ENCODE measurements at places on chromosomes 2 and 18.

GRCh38 chr2:215270118-215270451, 41.8 kb upstream of the ATIC start:
- no peak for DNase-seq

DNA sequence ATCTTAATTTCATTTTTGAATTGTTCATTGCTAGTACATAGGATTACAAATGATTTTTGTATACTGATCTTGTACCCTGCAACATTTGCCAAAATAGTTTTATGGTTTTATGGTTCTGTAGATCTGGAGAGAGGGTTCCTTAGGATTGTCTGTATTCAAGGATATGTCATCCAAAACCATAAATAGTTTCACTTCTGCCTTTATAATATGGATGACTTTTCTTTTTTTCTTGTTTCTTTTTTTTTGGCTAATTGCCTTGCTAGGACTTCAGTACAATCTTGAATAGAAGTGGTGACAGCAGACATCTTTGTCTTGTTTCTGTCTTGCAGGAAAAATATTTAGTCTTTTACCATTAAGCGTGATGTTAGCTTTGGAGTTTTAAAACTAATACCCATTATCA, 383.9 kb upstream of the HS6ST1 start:
- DNase-seq = no peak

- no peak for DNase-seq
These were observed 3.9 kb downstream of the INPP4A start for GRCh38 chr2:98448441-98449145.

DNA sequence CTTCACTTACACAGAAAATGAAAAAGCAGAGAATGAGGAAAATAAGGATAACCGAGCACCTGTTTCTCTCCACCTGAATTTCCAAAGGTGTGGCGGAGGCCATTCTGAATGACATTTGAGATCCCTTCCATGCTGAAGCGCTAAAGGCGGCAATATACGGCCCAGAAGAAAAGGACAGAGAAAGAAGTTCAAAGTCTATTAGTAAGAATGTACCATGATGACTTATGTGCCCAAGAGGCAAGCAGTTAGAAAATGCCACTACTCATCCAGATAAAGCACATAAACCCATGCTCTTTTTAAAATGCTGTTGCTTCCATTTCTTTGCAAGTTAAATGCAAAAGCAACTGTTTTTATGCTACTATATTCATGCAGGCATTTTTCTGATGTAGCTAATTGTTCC, 37.2 kb downstream of the FEZ2 start:
- no peak for DNase-seq

- DNase-seq = no peak
These were observed 303.1 kb downstream of the TGIF1 start for GRCh38 chr18:3753106-3753505.

DNA sequence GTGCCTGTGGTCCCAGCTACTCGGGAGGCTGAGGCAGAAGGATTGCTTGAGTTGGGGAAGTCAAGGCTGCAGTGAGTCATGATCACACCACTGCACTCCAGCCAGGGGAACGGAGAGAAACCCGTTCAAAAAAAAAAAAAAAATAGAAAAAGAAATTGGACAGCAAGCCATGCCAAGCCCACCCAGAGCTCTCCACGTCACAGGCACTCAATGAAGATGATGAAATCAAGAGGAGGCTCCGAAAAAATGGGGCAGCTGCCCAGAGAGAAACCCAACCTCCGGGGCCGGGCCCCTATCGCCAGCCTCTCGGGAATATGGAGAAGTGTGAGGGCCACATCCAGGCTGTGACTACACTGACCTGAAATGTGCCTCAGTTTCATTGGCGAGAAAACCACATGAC, 40.0 kb downstream of the BIN1 start:
- DNase-seq = no peak

- no peak for DNase-seq
These were observed 34.1 kb downstream of the NOL10 start for GRCh38 chr2:10655499-10656225.

- no peak for DNase-seq
These were observed 15.8 kb downstream of the C18orf63 start for GRCh38 chr18:74331404-74331803.

DNA sequence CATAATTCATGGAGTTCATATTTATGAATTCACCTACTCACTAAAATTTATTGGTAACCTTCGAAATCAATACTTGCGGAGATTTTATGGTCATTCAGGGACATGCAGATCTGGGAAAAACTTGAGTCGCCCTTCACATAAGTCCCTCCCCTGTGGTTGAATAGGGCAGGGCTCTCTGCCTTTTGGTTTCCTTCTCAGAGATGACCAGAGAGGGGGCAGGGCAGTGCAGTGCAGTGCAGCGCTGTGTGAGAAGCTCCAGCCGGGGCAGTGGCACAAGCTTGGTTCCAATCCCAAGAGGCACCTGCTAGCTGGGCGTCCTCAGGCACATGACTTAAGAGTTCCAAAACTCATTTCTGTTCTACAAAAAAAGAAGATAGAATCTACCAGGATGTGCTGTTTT, 274.4 kb upstream of the RAB6C start:
- DNase-seq = no peak

DNA sequence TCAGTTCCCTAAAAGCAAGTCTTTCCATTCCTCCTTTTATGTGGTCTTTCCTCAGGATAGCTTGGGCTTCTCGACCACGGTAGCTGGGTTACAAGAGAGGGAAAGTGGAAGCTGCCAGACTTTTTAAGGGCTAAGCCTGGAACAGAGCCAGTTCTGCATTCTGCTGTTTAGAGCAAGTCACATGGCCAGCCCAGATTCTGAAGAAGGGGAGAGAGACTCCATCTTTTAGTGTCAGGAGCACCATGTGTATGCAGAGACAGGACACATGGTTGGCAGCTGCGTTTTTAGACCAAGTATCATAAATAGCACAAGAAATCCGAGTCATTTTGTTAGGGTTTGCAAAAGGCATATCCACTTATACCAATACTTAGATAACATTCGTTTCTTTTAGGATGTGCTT, 4.7 kb downstream of the HMSD start:
- DNase-seq = no peak

DNA sequence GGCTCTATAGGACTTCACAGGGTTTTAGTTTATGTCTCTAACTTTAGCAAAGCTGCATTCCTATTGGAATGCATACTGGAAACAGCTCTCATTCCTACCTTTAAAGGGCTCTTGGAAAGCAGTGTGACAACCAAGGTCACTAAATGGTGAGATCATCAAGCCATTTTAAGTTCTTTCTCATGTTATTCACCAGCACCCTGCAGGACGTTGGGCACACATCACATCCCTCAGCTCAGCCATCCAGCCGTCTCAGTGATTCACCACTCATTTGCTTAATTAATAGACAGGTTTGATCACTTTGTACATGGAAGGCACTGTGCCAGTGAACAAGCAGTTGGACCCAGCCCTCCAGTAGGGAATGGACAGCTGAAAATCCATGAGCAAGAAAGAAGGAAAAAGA, 32.2 kb upstream of the RBM44 start:
- DNase-seq = no peak

- no peak for DNase-seq
These were observed 79.7 kb downstream of the ITSN2 start for GRCh38 chr2:24280645-24281044.

DNA sequence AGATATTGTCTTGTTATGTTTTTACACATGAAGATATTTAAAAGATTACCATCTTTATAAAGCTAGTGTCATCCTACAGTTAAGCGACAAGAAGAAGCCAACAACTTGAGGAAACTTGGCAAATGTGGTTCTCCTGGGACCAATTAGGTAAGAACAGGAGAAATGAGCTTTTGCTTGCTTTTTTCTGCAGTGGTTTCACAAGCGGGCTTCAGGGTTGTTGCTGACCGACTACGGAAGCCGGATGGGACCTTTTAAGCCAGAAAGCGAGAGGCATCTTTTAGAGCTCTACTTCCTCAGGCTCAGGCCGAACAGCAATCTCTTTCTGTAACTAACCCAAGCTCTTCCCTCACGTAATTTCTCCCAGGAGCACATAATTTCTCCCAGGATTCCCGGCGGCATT, 256.5 kb downstream of the CNTNAP5 start:
- no peak for DNase-seq

DNA sequence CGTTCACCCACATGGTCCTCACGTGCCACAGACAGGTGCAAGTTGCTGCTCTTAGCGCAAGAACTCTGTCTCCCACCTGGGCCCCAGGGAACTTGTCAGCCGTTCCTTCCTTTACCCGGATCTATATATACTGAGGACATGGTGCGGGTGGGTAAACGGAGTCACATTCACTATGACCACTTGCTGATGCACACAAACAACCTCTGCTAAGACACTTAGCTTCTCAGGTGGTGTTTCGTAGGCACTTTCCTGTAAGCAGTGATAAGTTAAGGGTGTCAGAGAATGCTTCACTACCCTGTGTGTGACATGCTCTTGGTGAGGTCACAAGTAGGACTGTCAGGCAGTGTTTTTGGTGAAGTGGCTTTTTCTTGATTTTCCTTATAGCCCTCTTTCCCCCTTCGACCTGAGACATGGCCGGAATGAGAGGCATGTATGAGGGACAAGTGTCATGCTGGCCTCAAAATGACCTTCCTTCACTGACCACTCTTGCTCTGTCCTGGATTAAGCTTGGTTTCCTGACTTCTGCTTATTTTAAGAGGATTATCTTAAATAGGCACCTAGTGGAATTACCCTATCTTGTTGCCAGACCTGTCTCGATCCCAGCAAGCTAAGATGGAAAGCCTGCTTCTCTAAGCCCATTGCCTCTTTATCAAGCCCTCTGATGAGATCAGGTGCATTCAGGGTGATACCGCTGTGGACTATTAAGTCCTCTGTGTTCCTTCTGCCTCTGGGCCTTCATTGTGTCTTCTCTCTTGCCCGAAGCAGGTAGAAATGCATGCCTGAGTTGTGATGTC, 97.1 kb upstream of the CELF4 start:
- DNase-seq = no peak

DNA sequence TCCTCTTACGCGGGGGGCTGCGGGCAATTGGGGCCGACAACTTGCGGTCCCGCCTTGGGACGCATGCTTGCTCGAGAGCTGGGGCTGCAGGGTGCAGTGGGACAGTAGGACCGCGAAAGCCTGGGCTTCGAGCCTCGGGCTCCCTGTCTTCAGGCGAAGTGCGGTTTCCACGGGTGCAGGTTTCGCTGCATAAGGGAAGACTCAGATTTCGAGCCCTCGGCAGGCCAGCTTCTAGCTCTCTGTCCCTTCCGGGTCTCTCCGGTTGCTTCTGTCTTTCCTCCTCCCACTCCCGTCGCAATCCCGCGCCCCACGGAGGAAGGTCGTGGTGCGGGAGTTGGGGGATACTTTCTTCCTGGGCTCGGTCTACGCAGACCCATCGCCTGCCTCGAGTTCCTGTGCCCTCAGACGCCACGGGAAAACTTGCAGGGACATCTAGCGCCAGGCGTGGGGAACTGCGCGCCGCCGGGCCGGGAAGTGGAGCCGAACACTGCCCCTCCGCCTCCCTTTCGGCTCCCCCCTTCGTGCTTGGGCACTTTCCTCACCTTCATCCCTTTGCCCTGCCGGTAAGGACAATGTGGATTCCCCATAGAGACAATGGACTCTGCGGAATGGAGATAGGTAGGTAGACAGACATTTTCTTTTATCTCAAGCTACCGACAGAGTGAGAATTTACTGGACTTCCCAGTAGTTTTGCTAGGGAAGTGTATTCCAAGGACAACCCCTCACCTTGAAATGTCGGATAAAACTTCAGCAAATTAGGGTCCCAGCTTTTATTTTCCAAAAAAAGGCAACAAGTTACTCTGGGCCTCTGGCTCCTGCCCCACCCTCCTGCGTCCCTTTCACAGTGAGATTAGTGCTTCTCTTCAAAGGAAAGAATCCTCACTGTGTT, 4.2 kb upstream of the HOXD13 start:
- no peak for DNase-seq

DNA sequence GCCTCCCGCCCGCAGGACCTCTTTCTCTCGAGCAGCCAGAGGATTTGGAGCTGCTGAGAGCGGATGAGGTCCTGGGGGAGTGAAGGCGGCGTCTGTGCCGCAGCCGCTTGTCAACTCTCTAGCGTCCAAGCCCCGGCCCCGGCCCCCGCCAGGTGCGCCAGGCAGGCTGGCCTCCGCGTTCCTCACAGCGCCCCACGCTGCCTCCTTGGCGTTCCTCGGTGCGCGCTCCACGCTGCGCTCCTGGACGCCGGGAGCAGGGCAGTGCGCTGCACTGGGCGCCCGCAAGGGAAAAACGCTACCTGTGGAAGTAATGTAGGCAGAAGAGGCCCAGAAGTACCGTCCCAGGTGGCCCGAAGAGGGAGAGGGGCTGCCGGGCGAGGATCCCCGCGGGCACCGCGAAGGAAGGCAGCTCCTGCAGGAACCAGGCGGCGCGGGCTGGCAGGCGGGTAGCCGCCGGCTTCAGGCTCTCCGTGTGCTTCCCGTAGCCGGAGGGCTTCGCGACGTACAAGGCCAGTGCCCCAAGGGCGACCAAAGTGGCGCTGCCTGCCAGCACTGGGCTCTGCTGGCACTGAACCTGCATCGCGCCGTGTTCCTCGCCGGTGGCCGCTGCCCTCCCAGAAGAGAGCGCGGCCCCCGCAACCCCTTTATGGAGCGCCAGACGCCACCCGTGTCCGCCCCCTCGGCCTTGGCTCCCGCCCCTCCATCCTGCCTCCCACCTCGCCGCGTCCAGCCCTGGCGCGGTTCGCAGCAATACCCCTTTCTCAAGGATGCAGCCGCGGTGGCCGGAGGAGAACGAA, at the start of gene SRD5A2:
Gene SRD5A2 (minus strand): TSS at position 618 of the 797 bp plus-strand sequence. CDS start 38 bp downstream, at position 580.
- no peak for DNase-seq

- no peak for DNase-seq
These were observed 10.6 kb downstream of the AFG3L2 start for GRCh38 chr18:12366379-12366778.

DNA sequence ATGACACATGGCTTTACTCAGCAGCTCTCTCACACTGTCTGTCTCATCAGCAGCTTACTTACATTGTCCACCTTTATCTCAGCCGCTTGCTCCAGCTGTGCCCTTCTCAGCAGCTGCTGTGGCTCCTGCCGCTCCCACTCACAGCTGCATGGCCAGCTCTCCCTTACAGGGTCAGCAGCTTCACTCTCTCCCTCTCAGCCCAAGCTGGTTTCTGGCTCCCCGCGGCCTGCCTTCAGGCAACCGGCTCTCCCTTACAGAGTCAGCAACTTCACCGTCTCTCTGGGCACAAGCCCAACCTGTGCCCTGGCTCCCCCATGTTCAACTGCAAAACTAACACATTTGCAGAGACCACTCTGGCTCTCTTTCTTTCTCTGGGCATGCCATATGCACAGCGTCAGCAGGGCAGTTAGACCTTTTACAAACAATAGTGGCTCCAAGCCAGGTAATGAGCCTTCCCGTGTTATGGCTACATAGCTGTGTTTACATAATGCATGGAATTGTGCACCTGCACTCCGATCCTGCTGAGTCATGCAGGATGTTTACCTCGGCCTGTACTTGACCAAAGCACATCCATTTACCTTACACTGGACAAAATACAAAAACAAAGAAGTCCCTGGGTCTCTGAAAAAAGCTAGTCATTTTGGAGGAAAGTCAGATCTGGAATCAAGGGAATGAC, 167.3 kb downstream of the DOK6 start:
- no peak for DNase-seq

- no peak for DNase-seq
These were observed 3.1 kb downstream of the ATOH8 start for GRCh38 chr2:85756822-85757435.

- no peak for DNase-seq
These were observed 55.1 kb downstream of the PPP4R1 start for GRCh38 chr18:9559253-9559652.
